ENCODE measurements at places on chromosomes 6 and 20.

- no peak for DNase-seq
Observed at GRCh38 chr6:56144538-56145324, 102.6 kb downstream of the COL21A1 start.

GRCh38 chr6:158907931-158908330 is 88.8 kb upstream of the EZR start:
- no peak for DNase-seq

DNA sequence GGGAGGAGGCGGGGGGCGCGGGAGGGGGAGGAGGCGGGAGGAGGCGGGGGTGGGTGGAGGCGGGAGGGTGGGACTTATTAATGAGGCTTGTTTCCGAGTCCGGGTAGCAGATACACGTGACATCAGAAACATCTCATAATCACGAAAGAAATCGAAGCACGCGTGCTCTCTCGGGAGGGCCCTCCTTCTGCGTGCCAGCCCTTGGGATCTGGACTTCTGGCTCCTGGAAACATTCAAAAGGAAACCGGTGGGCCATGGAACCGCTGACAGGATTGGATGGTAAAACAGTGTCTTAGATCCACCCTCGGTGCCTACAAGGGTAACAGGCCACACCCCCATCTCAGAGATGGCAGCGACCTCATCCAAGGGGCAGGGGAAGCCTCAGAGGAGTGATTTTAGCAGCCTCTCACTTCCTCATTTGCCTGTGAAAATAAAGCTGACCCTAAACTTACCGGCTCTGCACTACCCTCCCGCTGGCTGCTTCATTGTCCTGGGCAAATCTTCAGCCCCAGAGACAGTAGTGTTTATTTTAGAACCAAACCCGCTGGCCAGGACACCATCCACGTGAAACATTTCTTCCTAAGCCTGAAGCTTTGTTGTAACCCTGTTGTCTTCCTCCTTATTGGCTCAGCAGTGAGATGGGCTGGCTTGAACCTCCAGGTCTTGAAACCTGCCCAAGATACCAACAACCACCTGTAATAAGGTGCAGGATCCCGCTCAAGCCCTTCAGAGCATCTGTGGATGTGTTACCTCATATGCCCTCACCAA is 97.5 kb downstream of the PSMG4 start:
- DNase-seq, result peak; percentile 18

DNA sequence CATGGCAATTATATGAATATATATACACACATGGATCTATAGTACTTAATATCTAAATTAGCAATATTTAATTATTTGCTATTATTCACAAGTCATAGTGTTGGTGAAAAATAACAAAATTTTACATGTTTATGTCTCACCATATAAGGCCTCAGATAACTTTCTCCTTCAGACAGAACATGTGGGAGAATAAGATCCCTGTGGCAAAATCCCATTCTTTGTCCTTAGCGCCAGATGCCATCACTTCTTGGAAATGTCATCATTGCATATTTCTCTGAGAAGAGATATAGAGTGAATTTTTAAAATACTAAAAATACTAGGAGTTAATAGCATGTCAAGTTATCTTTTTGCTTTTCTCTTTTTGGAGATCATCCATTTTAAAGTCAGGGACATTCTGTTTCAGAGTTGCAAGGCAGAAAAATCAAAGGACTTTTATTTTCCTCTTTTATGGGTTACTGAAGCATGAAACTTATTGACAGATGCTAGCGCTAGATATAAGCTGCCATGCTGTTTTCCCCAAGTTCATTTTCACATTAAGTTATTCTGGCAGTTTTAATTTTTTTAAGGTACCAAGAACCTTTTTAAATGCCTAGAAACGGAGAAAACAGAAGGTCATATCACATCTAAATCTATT is 30.4 kb upstream of the STXBP5 start:
- no peak for DNase-seq

GRCh38 chr20:18802012-18802634 is 11.5 kb upstream of the SCP2D1 start:
- no peak for DNase-seq

- no peak for DNase-seq
Observed at GRCh38 chr20:24022621-24023180, 34.1 kb upstream of the GGTLC1 start.

GRCh38 chr20:61161726-61162390 is 90.2 kb upstream of the CDH4 start:
- DNase-seq, result no peak

- no peak for DNase-seq
Observed at GRCh38 chr6:113476937-113477839, 380.0 kb upstream of the MARCKS start.

GRCh38 chr20:328027-328974 is 2.9 kb downstream of the SOX12 start:
- no peak for DNase-seq

- DNase-seq, result no peak
Observed at GRCh38 chr6:132933090-132933489, 118.7 kb downstream of the RPS12 start.

DNA sequence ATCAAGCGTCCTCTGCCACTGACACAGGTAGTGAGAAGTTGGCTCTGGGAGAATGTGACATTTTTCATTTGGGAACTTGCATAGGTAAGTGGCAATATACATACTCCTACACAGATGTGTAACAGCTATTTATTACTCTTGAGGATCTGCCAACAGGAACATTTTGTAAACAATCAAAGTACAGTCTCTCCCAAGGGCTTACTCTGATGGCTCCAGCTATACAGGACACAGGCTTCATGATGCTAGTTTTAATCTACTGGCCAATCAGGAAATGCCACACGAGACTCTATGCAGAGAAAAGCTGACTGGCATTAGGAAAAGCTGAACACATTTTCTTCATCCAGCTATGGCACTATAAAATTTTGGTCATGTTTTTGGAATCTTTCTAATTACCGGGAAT is 57.8 kb downstream of the POPDC3 start:
- no peak for DNase-seq

GRCh38 chr6:145547594-145548335 is 187.6 kb downstream of the EPM2A start:
- DNase-seq, result no peak

DNA sequence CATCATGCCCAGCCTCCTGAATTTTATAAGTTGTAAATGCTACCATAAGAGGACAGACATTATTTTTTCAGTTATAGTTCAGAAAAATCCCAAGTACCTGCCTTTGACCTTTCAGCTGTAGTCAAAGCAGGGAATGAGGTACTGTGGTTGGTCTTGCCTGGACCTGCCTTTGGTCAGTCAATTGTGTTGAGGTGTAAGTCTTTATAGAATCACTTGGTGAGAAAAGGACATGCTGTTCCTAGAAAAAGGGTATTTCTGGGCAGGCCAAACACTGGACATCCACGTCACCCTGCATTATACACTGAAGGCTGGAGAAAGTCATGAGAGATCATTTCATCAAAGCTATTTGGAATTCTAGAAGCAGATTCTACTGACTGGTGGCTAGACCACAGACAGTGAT is 40.3 kb downstream of the PEX7 start:
- no peak for DNase-seq

DNA sequence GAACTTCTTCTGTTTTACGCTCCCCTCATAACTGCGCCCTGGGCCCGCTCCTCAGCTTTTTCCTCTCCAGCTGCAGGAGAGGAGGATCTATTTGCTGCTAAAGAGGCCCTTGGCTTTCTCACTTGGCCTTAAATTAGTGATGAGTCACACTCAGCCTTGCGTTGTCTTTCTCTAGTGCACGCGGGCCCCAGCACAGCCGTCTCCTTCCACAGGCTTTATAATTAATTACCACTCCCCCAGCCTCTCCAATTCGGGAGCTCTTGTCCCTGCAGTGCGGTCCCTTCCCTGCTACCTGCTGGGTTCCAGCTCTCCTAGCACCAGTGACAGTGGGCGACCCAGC is 25.2 kb downstream of the PACSIN1 start:
- no peak for DNase-seq

GRCh38 chr6:149026530-149026942 is 279.7 kb downstream of the UST start:
- no peak for DNase-seq

DNA sequence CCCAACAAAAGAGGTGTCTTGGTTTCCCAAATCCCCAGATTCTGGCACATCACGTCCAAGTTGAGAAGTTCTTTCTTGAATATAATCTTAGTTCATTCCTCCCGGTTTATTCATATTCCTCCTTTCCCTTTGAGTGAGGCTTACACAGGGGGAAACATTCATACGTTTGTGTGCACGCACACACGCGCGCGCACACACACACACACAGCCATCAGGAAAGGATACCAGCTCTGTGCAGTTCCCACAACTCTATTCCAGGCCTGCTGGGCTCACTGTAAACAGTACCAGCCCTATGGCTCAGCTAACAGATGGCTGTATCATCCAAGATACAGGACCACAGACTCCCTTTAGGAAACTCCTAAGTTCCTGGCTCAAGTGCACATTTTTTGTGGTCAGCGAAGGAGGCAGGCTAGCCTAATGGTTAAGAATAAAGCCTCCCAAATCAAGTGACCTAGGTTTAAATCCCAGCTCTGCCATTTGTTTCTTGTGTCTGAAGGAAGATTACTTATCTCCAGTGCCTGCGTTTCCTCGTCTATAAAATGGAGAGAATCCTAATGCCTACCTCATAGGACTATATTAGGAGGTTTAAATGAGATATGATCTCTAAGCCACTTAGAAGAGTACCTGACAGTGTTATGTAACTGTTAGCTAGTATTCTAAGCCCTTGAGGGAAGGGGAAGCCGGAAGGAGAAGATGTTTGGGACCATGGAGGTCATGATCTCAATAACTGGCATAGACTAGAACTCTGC is 3.7 kb upstream of the TAF8 start:
- no peak for DNase-seq

DNA sequence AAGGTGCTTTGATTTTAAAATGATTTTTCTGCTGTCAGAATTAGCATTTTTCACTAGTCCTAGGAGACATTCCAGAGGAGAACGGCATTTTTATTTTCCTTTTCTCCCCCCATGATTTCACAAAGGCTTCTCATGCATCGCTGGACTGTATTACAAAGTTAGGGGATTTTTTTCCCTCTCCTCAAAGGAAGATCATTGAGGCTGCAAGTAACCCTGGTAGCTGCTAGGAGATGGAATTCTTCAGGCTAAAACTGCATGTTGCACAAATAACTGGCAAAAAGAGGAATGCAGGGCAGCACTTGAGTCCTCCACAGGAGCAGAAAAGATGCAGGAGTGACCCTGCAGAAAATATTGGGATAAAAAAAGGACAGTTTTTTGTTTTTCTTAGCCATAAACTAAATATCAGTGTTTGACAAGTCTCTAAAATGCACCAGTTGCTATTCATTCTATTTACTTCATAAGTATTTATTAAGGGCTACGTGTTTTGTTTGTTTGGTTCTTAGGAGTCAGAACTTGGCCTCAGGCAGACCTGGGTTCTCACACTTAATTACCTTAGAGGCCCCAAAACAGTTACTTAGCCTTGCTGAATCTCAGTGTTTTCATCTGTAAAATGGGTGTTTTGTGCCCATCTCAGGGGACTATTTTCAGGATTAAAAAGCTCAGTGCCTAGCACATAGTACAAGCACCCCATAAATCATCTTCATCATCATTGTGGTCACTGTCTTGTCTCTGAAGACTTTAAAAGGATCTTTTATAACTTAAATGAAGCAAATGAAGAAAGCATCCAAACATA is 144.5 kb upstream of the ID4 start:
- no peak for DNase-seq

DNA sequence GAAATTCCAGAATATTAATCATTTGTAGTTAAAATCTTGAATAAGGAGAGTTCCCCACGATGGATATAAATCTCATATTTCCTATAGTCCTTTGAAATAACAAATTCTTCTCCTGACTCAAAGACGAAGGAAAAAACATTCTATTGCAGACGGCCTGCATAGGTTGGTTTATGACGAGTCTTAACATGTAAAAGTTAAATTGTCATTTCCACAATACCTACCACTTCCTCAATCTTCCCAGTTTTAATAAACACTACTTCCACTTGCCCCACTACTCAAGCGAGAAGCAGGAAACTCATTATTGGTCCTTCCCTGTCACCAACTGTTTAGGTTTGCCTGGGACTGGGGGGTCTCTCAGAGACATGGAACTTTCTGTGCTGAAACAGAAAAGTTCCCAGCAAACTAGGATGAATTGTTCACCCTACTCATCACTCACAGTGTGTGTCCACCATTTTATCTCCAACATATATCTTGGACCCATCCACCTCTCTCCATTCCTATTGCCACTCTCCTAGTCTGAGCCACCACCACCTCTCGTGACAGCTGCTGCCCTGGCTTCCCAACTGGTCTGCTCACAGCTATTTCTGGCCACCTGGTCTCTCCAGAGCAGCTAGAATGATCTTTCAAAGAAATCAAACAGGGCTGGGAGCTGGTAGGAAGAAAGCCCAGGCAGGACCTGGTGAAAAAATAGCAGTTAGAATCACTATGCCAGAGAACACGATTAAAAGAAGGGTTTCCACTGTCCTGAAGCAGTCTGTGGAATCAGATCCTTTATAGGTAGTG is 15.1 kb upstream of the ZSCAN9 start:
- DNase-seq, result no peak

DNA sequence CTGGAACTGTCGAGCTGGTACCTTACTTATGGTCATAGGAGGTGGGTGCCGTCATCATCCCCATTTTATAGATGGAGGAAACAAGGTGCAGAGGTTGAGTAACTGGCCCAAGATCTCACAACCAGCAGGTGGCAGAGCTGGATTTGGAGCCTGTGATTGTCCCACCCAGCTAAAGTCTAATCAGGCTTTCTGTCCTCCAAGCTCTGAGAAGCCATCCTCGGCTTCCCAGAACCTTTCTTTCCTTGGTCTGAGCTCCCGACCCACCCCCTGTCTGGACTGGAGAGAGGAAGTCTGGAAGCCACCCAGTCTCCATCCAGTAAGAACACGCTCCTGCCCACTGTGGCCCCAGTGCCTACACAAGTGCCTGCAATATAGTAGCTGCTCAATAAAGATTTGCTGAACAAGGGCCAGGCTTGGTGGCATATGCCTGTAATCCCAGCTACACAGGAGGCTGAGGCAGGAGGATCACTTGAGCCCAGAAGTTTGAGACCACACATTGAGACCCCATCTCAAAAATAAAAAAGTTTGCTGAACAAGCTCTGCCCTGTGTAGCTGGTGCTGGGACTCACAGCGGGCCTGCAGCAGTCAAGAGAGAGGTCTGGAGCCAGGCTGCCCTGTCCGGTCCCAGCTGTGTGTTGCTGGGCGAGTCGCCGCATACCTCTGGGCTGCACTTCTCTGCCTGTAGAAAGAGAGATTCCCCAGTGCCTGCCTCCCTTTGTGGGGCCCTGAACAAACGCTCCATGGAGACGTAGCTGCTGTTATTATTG is 32.5 kb upstream of the DLGAP4 start:
- no peak for DNase-seq

- DNase-seq, result no peak
Observed at GRCh38 chr20:47326658-47327268, 29.7 kb downstream of the ZMYND8 start.

- no peak for DNase-seq
Observed at GRCh38 chr20:58897488-58897887, 45.0 kb downstream of the GNAS start.
